Cardiac septum (tissue), 1 donor: ENCODE measurements at places on chromosomes 1 and 21. TPM values are rescaled to one million over a fixed set of nuclear protein-coding genes. Genes with fewer than 3 reads are reported as not detected.

DNA sequence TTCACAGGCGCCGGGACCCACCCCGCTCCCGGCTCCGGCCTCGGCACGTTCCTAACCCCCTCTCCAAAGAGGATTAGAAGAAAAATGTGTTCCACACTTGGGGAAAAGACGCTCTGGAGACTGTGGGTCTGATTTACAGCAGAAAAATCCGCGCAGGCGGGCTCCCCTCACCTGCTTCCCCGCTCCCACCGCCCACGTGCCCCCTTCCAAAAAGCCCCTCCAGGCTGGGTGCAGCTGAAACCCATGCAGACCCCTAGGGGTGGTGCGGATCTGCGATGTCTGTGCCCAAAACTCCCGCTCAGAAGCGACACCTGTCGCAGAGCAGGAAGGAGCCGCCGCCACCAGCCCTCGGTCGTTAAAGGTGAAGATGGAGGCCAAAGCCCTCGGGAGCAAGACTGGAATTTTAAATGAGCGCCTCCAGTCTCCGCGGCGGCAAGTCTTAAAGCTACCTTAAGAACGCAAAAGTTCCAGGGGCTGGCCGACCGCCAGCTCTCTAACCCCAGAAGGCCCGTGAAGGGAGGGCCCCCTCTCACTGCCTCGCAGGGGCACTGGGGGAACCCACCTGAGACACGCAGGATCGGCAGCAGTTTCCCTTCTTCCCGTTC, 688 bp upstream of the CHD5 start:
- DNase-seq: no peak

Gene AGO4
- total RNA-seq: 23.9 TPM

Gene C1orf94
- total RNA-seq: not detected

Gene DENND2D
- total RNA-seq: 1.6 TPM

Gene S100PBP
- 12.5 TPM for total RNA-seq

DNA sequence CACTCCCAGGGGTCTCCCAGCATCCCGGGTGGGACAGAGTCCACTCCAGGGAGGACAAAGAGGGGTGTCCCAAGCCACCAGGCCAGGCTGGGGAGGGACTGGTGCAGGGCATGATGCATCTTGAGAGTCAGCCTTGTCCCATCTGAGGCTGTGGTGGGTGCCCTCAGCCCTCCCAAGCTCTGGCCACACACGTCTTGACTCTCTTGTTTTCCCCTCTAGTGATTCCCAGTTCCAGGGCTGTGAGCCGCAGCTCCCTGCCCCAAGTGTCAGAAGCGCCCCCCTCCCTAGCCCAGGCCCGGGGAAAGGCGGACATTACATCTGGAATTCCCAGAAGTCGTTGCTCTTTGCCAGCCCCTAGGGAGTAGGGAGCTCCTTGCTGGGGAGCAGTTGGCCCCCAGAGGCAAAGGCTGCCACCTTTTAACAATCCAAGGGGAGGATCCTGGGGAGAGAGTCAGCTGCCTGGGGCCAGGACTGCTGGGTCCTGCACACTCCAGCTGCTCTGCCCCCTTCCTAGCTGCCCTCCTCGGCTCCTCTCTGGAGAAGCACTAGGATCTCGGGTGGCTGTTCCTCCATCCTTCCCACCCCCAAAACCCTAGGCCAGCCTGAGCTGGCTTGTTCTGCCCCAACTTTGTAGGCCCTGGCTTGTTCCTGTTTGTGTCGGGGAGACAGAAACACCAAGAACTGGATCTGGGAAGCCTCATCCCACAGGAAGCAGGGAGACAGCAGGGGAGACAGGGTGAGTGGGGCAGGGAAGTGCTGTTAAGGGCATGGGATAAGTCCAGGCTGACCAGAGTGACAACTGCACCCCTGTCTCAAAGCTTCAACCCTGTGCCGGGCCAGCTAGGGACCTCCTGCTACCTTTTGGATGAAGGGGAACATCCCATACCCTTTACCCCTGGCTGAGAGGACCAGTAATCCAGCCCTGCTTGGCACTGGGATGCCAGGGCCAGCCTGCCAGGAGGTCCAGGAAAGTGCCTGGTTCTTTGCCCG, 3.2 kb upstream of the PTPN7 start:
- DNase-seq: no peak

Gene PPIAL4G
- not detected for total RNA-seq

- no peak for DNase-seq
Observed at GRCh38 chr1:55478742-55479141, 263.6 kb upstream of the USP24 start.
